MM.1S (cell line): ENCODE measurements at places on chromosomes 3 and 15.

DNA sequence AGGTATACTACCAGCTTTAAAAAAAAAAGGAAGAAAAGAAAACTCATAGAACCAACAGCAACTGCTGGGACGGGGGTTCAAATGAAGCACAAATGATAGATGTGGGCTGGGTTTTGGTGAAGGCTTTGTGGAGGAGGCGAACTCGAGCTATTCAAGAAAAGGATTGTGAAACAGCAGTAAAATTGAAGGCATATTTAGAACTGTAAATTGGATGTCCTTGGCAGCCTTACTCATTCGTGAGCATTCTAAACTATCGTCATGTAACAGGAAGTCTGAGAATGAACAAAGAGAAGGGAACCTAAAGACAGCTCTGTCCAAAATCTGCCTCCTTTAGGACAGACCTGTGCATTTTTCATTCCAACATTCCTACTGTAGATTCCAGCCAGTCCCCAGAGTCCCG, 97.8 kb downstream of the LARS2 start:
- no peaks in the 10 kb centered on the region for H3K27me3 ChIP-seq
- H3K36me3 ChIP-seq: no peaks in the 10 kb centered on the region; the same call in 1 of the 2 replicates
- DNase-seq: no peak
- no peak overlapping the region for H3K4me3 ChIP-seq
- no peak overlapping the region for H3K27ac ChIP-seq
- H3K4me1 ChIP-seq: no peaks in the 10 kb centered on the region

GRCh38 chr15:63422891-63423590, 41.4 kb upstream of the CA12 start:
- no peak overlapping the region for H3K4me3 ChIP-seq
- H3K27me3 ChIP-seq: no peaks in the 10 kb centered on the region
- no peaks in the 10 kb centered on the region for H3K4me1 ChIP-seq
- no peaks in the 10 kb centered on the region for H3K36me3 ChIP-seq

GRCh38 chr3:4411236-4411635, 55.8 kb downstream of the SUMF1 start:
- no peak for DNase-seq
- H3K4me1 ChIP-seq: no peaks in the 10 kb centered on the region
- no peaks in the 10 kb centered on the region for H3K27me3 ChIP-seq
- H3K4me3 ChIP-seq: no peak overlapping the region
- H3K27ac ChIP-seq: no peak overlapping the region

- H3K27me3 ChIP-seq: no peaks in the 10 kb centered on the region
- H3K4me1 ChIP-seq: peaks cover 8% of the 10 kb centered on the region
- H3K27ac ChIP-seq: no peak overlapping the region
- H3K4me3 ChIP-seq: no peak overlapping the region
Observed at GRCh38 chr3:190234621-190235020, 87.6 kb downstream of the CLDN1 start.

- 0 out of 2 replicates have a peak, but pooled peaks cover 5% of the 10 kb centered on the region for H3K4me1 ChIP-seq
- no peak for DNase-seq
- no peaks in the 10 kb centered on the region for H3K36me3 ChIP-seq
- no peak overlapping the region for H3K27ac ChIP-seq
Observed at GRCh38 chr15:84962955-84963354, 18.7 kb upstream of the PDE8A start.

DNA sequence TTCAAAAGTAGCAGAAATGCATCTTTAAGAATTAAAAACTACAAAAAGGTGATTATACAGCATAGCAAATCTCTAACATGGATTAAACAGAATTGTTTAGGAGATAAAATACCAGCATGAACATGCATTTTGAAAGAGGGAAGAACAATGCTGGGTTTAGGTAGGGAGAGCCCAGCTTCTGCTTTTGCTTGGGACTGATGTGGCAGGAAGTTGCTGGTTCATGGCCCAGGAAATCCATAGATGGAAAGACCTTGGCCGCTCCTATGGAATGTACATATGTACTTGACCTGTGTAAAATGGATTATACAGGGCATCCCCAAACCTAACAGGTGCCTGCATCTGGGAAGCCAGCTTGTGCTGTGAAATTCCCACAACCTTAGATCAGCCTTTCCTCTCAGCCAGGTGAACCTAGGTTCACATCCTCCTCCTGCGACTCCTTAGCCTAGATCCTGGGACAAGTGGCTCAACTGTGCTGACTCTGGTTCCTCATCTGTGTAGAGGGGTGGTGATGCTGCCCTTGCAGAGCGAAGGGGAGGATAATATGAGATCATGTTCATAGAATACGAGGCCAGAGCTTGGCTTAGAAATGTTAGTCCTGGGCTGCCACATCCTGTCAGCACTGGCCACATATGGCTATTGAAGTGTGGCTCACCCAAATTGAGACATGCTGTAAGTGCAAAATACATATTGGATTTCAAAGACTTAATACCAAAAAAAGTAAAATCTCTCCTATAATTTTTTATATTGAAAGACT, 47.0 kb upstream of the PLXNA1 start:
- no peaks in the 10 kb centered on the region for H3K27me3 ChIP-seq
- no peak overlapping the region for H3K4me3 ChIP-seq
- no peaks in the 10 kb centered on the region for H3K4me1 ChIP-seq
- no peak overlapping the region for H3K27ac ChIP-seq
- no peak for DNase-seq

DNA sequence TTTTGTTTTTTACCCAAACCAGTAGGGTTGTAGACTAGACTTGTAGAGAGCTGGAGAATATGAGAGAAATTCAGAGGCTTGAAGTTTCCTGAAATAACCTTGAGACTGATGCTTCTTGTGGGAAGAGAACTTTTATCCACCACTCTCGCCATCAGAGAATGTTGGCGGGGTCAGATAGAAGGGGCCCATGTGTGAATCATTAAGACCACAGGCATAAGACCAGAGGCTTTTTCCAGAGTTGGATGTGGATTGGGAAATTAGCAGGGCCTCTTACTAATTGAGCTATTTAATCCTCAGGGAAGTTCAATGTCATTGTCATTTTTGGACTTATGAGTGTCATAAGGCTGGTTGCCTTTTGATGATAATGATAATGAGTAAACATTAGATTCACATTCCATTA, 246.9 kb upstream of the THRB start:
- H3K27me3 ChIP-seq: no peaks in the 10 kb centered on the region
- no peaks in the 10 kb centered on the region for H3K4me1 ChIP-seq
- no peak overlapping the region for H3K4me3 ChIP-seq
- no peaks in the 10 kb centered on the region for H3K36me3 ChIP-seq
- DNase-seq: no peak

DNA sequence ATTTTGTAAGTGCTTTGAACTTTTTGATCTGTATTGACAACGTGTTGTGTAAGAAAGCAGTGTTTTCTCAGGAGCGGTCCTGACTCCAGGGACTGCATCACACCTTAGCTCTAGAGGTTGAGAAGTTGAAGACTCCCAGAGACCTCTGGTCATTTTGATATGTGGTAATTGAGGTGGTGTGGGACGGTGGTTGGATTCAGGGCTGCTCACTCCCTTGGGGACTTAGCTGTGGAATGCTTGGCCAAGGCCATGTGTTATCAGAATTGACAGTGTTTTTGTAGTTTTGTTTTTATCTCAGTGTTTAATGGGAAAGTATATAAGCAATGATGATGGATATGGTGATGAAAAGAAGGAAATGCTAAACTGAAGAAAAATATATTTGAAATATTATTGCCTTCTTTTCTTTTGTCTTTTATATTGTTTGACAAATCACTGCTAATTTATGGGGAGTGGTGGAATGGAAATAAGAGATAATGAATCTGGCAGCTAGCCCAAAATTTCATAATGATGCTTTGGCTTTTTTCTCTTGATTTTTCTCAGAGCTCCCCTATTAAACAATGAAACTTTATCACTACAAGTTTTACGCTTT, 16.0 kb downstream of the CMSS1 start:
- no peak overlapping the region for H3K4me3 ChIP-seq
- H3K27ac ChIP-seq: no peak overlapping the region
- no peaks in the 10 kb centered on the region for H3K27me3 ChIP-seq
- no peaks in the 10 kb centered on the region for H3K4me1 ChIP-seq
- H3K36me3 ChIP-seq: no peaks in the 10 kb centered on the region

DNA sequence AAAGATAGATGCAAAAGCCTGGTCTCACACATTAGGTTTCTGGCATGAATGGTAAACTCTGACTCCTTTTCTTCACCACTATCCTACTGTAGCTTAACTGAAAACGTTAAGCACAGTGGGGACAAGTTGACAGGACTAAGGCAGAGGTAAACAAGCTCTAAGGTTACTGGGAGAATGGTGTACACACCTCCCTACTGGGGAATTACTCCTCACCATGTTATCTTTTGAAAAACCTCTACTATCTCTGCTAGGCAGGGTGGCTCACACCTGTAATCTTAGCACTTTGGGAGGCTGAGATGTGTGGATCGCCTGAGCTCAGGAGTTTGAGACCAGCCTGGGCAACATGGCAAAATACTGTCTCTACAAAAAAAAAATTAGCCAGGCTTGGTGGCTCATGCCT, 29.1 kb downstream of the IP6K1 start:
- no peak overlapping the region for H3K27ac ChIP-seq
- no peak overlapping the region for H3K4me3 ChIP-seq
- DNase-seq: no peak
- no peaks in the 10 kb centered on the region; the same call in 1 of the 2 replicates for H3K36me3 ChIP-seq
- H3K27me3 ChIP-seq: no peaks in the 10 kb centered on the region
- no peaks in the 10 kb centered on the region for H3K4me1 ChIP-seq

GRCh38 chr3:46293991-46294833, 52.0 kb downstream of the CCR3 start:
- H3K27ac ChIP-seq: peak overlapping the region; percentile 97
- no peaks in the 10 kb centered on the region for H3K27me3 ChIP-seq
- DNase-seq: peak; percentile 81
- no peaks in the 10 kb centered on the region for H3K36me3 ChIP-seq
- H3K4me3 ChIP-seq: peak overlapping the region; percentile 48
- peaks cover 94% of the 10 kb centered on the region for H3K4me1 ChIP-seq

GRCh38 chr15:56667517-56667916, 65.8 kb downstream of the ZNF280D start:
- DNase-seq: no peak
- H3K36me3 ChIP-seq: no peaks in the 10 kb centered on the region; the same call in 1 of the 2 replicates
- H3K4me1 ChIP-seq: no peaks in the 10 kb centered on the region

- H3K27me3 ChIP-seq: no peaks in the 10 kb centered on the region
- peak; percentile 29 for DNase-seq
- peak overlapping the region; percentile 77 for H3K4me3 ChIP-seq
- peaks cover 4% of the 10 kb centered on the region; the same call in 1 of the 2 replicates for H3K36me3 ChIP-seq
Observed at GRCh38 chr3:20185331-20185678, 701 bp downstream of the SGO1 start.
